ENCODE measurements at places on chromosomes 2 and 18.

DNA sequence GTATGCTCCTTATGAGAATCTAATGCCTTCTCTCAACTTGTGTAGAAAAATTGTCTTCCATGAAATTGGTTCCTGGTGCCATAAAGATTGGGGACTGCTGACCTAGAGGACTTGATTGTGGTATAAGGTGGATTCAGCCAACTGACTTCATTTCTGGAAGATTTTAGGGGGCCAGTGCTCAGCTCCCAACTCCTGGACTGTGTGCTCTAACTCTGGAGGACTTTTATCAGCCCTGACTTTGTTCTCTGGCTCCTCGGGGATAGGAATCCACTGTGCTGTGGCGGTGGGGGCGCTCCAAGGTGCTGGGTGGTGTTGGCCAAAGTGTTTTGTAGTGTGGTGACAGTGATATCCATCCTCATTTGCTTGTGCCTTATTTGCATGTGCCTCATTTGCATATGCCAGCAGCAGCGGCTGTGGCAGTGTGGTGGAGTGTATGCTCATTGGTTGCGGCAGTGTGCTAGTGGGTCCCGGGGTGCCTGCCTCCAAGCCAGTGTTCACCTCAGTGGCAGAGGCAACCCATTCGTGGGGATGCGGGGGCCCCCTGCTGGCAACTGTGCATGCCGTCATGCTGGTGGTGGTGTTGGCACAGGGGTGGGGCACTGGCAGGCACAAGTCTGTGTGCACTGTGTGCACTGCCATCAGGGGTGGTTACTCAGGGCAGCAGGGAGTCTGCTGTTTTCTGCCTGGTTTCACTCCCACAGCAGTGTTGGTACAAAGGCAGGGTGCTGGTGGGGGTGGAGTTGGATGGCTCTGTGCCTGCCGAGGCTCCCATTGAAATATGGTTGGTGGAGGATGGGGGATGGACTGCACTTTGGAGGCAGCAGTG, 19.6 kb downstream of the EHBP1 start:
- DNase-seq, result no peak

GRCh38 chr18:4264347-4264791, 190.7 kb downstream of the DLGAP1 start:
- no peak for DNase-seq

- DNase-seq, result peak; percentile 1
These were observed 191.3 kb downstream of the MYO1B start for GRCh38 chr2:191436368-191437055.

DNA sequence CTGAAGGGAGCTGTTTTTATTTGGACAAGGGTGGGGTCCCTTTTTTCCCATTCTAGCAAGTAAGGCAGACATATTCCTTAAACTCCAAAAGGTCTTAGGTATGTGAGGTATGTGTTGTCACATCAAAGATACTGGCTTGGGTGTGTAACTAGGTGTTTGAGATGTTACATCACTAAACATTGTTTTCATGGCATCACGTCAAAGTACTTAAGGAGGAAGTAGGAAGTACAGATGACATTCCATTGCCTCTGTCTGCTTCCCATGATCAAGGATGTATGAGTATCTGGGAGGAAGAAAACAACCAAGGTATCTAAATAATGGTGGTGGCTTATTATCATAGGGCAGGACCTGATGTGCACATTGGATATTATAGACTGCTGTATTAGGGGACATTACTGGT, 39.3 kb downstream of the CD302 start:
- no peak for DNase-seq

GRCh38 chr18:57353940-57354461, 1.6 kb downstream of the ST8SIA3 start:
- DNase-seq, result no peak

All from bone marrow (tissue), 2 donors.